SJSA1 (cell line): ENCODE measurements at places on chromosomes 4 and X. TPM values are rescaled to one million over a fixed set of nuclear protein-coding genes. Genes with fewer than 3 reads are reported as not detected.

DNA sequence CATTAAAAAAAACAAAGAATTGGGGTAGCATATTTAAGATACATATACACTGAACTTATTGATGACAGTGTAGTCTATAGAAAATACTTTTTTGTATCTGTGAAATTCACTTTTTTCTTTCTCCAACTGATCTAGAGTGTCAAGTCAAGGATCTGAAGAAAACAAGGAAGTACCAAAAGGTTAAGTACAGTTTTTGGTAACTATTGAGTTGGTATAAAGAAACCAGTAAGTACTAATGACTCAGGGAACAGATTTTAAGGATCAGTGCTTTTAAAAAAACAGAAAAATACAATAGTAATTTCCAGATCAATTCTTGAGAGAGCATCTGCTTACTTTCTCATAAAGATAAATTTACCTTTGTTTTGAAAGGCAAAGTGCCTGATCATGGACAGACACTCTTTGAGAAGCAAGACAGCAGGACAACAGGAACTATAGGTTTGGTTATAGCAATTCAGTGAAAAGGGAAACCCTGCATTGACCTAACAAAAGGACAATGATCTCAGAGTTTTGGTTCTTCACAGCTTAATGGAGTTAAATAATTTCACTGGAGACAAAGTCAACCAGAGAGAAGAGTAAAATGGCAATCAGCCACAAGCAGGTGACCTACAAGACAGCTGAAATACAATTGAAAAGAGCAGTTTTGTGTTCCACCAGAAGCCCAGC is 23.4 kb downstream of the TRMT10A start:
- no peak for DNase-seq

DNA sequence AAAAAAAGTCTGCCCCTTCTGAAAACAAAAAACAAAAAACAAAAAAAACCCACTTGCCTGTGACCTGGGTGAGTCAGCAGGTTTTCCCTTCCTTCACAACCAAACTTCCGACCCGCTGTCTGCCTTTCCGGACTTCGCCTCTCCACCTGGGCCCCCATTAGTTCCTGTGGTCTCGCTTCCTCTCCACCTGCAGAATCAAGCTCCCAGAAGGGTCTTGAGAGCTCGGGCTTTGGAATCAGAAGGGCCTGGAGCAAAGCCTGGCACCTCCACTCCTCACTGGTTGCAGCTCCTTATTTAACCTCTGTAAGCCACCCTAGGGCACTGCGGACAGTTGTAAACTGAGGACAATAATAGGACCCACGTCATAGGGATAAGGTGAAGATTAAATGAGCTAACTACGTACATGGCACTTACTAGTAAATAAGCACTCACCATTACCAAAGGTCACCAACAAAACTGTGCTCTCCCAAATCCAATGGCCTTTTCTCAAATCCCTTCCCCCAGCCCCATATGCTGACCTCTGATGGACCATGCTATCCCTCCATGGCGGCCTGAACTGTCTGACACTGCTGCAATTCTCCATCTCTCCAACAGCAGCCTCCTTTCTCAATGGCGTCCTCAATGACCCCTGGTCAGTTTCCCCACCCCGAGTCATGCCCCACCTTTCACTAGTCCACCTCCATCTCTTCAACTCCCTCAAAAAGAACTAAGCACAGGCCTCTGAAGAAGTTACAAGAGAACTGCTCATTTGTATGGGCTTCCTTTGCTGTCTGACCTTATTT is 64.2 kb downstream of the IRF2 start:
- DNase-seq = no peak

Gene PSMD10
- 110 and 143 TPM in 2 replicates for total RNA-seq

Gene SSX4
- 0.11 TPM in 1 of 2 replicates, not detected in the other for total RNA-seq

- DNase-seq = no peak
Measured at GRCh38 chr4:40325406-40326019, 9.6 kb upstream of the CHRNA9 start.
